Activated CD4-positive, alpha-beta T cell treated with anti-CD3 and anti-CD28 coated beads for 4 hours (primary cell): ENCODE measurements at places on chromosomes 7 and 10.

- no peak for DNase-seq
Observed at GRCh38 chr7:95411036-95411435, 14.9 kb upstream of the PON3 start.

DNA sequence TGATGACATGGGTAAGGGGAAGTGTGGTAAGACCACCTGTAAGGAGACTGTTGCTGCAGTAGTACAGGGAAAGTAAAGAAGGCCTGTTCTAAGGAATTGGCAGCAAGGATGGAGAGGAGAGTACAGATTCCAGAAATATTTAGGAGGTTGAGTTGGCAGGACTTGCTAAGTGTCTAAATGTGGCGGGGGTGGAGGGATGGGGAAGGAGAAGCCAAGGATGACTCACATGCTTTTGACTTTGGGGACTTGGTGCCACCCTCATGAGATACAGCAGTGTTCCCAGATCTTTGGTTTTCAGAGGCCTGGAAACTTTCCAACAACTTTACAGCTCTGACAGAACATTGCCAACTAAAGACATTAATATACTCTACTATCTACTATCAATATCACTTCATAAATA lies 45.4 kb downstream of the CDK6 start:
- DNase-seq, result no peak

GRCh38 chr7:12620371-12620770 lies 49.9 kb downstream of the SCIN start:
- no peak for DNase-seq

- no peak for DNase-seq
Observed at GRCh38 chr10:6936931-6937330, 356.9 kb upstream of the PRKCQ start.

DNA sequence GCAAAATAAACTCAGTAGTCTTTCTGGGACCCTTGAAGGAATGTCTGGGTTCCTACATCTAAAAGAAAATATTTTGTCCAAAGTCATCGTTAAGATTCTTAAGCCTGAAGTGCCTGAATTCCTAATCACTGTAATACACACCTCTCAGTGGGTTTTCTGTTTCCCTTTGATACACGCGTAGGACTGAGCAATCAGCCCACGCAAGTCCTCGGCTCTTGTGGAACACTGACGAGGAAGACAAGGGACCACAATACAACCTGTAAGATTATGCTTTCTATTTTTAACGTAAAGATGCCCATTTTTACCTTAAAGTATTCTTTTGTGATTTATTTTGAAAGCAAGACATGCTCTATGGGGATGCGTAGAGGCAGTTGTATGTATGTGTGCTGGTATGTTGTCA lies 472.8 kb upstream of the CELF2 start:
- DNase-seq, result no peak

DNA sequence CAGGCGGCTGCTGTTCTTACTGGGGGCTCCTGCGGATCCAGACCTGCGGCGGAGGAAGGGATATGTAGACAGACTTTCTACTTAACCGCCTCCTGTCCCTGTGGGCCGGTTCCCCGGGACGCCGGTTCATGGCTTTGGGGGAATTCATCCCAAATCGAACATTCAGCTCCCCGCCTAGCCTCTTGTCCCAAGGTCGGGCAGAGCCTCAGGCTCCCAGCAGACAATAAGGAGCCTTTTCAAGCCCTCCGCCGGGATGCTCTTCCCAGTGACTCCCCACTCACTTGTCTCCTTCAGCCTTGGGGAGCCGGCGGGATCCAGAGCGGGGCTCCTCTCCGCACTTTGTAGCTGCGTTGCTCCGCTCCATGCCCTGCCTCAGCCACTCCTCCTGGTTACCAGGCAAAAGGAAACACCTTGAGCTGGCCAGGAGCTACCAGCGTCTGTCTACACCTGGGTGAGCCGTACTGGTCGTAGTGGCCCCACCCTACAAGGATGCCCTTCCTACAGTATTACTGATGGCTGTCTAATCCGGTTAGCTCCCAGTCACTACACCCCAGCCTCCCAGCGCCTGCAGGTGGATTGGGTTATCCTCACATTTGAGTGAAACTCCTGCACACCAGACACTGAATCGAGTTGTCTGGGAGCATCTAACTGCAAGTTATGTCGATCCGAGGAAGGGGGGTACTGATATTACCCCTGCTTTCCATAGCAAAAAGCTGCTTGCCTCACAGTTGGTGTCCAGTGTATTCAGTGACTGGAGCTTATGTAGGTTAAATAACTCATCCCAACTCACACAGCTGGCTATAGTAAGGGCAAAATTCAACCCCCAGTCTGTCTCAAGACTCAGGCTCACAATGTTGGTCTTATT lies at the start of gene C10orf95:
TSS of gene C10orf95 (minus strand) at position 439 of the 865 bp plus-strand sequence. CDS start 450 bp downstream, outside the sequence.
- DNase-seq, result peak; percentile 3

DNA sequence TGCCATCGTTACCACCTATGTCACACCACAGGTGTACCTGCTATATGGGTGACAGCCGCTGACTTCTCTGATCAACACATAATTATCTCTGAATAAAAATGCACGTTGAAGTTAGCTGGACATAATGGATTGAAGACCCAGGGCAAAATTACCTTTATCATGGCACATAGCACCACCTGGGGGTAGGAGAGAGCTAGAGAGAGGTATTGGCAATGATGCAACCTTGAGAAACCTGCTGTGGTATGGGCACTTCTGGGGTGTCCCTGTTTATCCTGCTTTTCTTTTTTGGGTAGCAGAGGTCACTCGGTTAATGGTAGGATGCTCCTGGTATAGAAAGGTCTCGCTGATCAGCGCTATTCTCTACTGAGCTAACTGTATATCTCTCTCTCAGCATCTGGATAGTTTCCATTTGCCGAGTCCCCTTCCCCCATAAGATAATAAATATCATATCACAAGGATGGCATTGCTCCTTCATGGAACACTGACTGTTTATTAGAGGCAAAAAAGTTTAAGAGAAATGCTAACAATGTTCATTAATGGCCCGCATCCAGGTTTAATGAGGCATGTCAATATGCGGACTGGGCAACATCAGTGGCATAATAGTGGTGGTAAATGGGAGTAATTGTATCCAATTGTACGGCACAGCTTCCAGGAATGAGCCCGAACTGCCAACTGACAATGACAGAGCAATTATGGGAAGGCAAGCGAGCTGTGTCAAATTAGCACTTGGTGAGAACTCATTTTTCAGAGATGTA lies 323.1 kb downstream of the TFEC start:
- no peak for DNase-seq

GRCh38 chr7:46220066-46220630 lies 299.1 kb upstream of the IGFBP3 start:
- DNase-seq, result no peak

GRCh38 chr7:4136501-4137110 lies 545.5 kb upstream of the FOXK1 start:
- DNase-seq, result no peak

DNA sequence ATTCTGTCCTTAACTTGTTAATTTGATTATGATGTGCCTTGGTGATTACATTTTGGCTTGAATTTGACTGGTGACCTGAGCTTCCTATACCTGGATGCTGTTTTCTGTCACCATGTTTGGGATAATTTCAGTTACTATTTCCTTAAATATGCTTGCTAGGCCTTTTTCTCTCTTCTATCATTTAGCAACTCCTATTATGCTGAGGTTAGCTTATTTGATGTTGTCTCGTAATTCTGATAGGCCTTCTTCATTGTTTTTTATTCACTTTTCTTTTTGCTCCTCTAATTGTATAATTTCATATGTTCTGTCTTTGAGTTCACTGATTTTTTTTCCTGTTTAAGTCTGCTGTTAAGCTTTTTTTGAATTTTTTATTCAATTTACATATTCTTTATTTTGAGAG lies 184.9 kb downstream of the ITGB1 start:
- no peak for DNase-seq

DNA sequence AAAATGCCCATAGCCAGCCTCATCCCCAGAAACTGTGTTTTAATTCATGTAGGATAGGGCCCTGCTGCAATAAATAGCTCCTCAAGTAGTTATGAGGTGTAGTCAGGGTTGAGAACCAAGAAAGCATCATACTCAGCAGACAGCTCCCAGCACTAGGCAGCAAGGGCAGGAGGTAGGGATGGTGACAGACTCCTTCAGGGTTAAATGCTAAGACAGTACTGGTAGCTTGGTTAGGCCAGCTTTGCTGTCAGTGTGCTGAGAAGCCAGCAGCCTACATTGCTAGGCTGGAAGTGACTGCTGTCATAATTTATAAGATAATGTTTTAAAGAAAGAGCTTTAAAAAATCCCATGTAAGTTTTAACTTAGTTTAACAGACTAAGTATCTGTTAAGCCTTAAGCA lies 113.9 kb upstream of the IMMP2L start:
- DNase-seq, result no peak

DNA sequence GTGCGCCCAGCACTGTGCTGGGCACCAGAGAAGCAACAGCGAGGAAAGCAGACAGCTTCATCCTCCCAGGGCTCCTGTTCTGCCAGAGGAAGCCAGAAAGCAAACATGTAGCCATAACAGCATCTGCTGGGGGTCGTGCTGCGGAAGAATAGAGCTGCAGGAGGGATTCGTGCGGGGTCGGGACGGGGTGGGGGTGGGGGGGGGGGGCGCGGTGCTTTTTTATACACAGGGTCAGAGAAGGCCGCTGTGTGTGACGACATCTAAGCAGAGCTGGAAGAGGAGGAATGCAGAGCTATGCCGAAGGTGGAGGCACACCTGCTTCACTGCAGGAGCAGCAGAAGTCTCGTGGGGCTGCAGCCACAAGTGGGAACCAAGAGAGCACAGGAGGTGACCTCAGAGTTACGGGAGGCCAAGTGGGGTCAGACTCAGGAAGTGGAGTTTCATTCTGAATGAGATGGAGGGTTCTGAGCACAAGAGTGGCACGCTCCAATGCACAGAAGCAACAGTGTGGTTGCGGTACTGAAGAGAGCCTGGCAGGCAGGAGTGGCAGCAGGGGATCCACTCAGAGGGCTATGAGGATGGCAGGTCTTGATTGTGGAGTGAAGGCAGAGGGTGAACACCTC lies 11.1 kb downstream of the PKD1L1 start:
- DNase-seq, result no peak
